ENCODE measurements at places on chromosomes 13 and 19.

GRCh38 chr13:108708921-108709320, 79.5 kb downstream of the MYO16 start:
- no peak for DNase-seq

- no peak for DNase-seq
Observed at GRCh38 chr19:33220115-33220514, 5.5 kb downstream of the SLC7A10 start.

DNA sequence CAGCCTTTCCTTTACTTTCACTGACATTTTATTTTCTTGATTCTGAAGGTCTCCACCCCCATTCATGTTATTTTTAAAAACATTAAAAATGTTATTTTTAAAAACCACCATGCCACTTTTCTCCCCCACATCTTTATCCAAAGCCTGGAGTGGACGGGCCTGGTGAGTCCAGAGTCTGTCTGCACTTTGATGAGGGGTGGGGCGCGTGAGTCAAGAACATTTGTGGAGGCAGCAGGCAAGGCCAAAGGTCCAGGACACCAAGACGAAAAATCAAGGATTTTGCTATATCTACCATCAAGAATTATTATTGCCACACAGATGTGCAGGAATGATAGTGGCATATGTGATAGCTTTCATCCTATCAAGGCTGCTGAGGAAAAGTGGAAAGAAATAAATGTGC, 224.9 kb downstream of the FGF9 start:
- no peak for DNase-seq

DNA sequence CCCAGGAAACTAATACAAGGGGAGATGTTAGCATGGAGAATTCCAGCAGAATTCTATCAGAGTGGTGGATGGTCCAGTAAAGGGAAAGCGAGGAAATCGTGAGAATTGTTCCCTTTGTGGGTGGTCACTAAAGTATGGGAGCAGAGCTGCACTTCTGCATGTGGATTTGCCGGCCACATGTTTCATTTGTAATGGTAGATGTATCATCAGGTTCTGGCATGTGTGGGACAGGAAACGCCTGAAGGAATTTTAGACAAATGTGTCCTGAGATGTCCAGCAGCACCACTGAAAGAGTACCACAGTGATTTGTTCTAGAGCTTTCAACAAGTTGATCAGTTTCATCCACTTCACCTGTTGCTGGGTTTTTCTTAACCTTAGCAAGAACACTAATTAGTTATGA, 308.4 kb downstream of the SHISA2 start:
- no peak for DNase-seq

- DNase-seq, result no peak
Observed at GRCh38 chr19:31268751-31269383, 80.4 kb downstream of the TSHZ3 start.

GRCh38 chr19:10228393-10228792, 2.7 kb downstream of the S1PR2 start:
- no peak for DNase-seq

- DNase-seq, result no peak
Observed at GRCh38 chr19:46977548-46977947, 42.1 kb upstream of the NPAS1 start.

DNA sequence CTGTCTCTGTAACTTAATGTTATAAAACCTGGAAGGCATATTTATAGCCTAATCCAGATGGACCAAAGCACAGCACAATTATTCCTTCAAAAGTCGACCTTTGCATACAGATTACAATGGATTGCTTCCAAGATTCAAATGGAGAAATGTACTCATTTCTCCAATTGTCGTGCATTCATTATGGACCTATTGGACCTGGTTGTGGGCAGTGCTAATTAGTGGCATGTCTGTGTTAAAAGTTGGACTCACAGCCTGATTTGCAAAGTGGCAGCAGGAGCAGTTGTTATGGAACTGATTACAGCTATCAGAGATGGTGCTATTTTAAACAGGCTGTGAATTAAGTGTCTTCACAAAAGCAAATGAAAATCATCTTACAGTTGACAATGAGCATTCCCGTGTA, 1529.3 kb upstream of the SLC10A2 start:
- no peak for DNase-seq

GRCh38 chr13:37303606-37304005, 198.1 kb upstream of the CSNK1A1L start:
- DNase-seq, result no peak

GRCh38 chr13:24225930-24226329, 65.4 kb downstream of the SPATA13 start:
- no peak for DNase-seq

All from DMS 273 treated with DMSO at 0.1 percent for 48 hours (cell line).